Activated CD4-positive, alpha-beta T cell treated with anti-CD3 and anti-CD28 coated beads, Interleukin-2, Interleukin-4, amounts not matched to agents 100 ng/mL and 50 ng/mL, durations not matched to agents 16 hours and 8 hours (primary cell): ENCODE measurements at places on chromosomes 13 and 19.

DNA sequence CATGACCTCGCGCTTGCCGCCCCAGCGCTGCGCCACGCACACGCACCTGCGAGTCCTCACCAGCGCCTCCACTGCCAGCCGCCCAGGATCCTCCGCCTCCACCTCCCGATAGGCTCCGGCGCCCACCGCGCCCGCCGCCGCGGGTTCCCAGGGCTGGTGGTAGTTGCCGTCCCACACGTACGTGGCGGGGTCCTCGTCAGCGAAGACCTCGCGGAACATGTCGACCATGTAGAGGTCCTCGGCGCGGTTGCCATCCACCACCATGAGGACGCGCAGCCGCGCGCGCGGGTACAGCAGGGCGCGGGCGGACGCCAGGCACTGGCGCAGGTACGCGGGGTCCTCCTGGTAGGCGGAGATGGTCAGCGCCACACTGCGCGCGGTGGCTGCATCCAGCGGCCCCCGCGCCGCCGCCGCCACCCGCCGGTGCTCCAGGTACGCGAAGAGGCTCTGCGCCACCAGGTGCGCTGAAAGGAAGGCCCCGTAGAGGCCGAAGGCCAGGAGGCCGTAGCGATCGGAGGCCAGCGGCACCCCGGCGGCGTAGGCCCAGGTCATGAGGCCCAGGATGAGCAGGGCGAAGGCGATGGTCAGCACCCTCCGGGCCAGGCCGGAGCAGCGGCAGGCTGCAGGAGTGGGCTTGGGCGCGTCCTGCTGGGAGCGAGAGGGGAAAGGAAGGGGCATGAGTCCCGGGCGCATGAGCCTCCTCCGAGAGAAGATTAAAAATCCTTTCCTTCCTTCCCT lies 4.4 kb downstream of the HAS1 start:
- no peak for DNase-seq

DNA sequence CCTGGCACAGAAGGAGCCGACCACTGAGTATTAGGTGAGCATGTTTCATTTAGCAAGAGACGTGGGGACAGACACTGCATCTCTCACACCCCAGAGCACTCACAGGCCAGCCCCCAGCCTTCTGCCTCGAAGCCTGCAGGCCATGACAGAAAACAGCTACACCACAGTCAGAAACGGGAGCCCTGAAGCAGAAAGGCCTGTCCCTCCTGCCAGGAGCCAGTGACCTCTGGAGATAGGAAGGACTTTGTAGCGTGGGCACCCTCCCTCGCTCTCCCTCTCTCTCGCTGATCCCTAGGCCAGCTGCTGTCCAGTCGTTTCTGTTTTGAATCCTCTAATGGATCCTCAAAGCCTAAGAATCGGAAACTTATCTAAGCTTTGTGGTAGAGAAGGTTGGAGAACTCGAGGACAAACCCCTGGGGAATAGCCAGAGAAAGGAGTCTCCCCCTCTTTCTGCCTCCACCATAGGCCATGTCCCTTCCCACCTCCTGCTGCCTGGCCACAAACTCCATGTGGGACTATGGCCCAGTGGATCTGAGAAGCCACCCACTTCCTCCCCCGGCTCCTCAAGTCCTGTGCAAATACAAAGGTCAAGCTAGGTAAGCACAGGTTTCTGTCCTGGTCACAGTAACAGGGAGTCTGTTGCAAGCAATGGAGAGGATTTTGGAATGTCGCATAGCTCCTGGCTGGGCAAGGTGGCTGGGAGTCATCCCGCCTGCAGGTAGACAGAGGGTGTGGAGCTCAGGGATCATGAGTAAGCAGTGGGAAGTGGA lies 95.1 kb downstream of the NUFIP1 start:
- no peak for DNase-seq

GRCh38 chr13:78201411-78201810 lies 282.8 kb upstream of the EDNRB start:
- no peak for DNase-seq

- DNase-seq = no peak
Measured at GRCh38 chr19:30665449-30665848, 293.3 kb downstream of the ZNF536 start.

DNA sequence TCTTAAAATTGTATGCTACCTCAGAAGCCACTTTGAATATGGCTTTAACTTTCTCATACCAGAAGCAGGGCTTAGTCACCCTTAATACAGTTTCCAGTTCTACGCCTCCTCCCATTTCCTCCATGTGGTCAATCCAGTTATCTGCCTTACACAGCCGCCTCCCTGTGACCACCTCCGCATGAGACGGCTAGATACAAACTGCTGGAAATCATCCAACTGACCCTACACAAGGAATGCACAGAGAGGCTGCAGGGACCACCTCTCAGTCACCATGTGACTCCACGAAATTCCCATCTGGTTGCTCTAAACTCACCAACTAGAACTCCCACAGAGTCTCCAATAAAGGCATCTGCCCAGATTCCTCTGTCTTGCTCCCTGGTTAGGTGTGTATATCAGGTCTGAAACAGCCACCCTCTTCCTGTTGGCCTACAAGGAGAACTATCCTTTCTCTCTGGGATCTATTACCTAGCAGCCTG lies 6.8 kb downstream of the ZNF564 start:
- DNase-seq = no peak

GRCh38 chr13:71251292-71251951 lies 615.6 kb downstream of the DACH1 start:
- no peak for DNase-seq

- DNase-seq = no peak
Measured at GRCh38 chr19:4012092-4012974, 4.8 kb downstream of the PIAS4 start.

DNA sequence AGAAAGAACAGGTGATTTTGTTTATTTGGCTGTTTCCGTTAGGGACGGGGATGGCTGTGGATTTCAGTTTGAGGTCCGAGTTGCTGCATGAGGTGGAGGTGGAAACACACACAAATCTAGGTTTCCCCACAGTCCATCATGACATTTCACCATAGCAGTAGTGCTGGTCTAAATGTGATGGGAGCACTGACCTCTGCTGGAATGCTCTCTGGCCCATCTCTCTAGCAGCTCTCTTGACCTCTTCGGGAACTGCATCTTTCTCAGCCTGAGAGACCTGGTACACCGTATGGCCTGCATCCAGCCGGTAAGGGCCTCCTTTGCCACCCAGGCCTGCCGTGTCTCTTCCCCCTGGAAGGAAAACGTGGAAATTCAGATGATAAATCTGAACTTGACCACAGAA lies 154.0 kb downstream of the RGCC start:
- no peak for DNase-seq

- DNase-seq = no peak
Measured at GRCh38 chr13:83881140-83881684, 1.1 kb downstream of the SLITRK1 start.

GRCh38 chr19:1128106-1128505 lies 24.3 kb downstream of the GPX4 start:
- DNase-seq = no peak

GRCh38 chr13:99446242-99446641 lies 55.0 kb upstream of the TM9SF2 start:
- DNase-seq = no peak

DNA sequence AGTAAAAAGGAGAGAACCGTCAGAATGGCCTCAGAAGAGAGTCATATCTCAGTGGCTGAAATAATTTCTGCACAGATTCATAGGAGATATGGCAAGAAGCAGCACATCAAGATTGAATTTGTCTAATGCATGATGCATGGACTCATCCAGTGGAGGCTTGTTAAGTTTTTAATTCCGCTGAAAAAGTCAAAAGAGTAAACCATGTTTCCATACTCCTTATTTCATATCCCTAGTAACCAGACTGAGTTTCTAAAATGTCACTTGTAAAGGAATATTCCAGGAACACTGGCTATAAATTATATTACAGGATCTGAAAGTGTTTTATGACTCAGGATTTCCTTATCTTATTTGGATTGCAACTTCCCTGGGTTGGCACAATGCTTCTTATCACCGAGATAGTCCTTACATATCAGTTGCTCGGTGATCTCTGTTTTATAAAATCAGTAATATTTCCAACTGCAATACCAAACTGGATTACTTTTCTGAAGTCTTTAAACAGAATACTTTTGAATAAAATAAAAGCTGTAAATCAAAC lies 180.2 kb upstream of the TSC22D1 start:
- DNase-seq = no peak

DNA sequence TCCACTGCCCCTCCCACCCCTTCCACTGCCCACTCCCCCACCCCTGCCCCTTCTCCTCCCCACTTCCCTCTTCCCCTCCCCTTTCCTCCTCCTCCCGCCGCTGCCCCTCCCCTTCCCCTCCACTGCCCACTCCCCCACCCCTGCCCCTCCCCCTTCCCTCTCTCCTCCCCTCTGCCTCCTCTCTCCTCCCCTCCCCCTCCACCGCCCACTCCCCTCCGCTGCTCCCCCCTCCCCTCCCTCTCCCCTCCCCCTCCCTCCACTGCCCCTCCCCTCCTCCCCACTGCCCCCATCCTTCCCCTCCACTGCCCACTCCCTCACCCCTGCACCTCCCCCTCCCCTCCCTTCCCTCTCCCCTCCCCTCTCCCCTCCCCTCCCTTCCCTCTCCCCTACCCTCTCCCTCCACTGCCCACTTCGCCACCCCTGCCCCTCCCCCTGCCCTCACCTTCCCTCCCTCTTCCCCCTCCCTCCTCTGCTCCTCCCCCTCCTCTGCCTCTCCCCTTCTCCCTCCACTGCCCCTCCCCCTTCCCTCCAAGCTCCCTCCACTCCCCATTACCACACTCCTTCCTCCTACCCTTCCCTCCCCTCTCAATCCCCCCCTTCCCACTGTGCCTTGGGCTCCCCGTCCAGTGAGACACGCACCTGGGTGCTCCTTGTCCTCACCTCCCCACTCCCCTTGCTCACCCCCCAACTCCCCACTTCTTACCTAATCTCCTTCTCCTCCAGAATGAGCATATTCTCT lies 21.9 kb downstream of the ATP8B3 start:
- no peak for DNase-seq

- DNase-seq = no peak
Measured at GRCh38 chr13:94816256-94816655, 103.9 kb upstream of the SOX21 start.

- DNase-seq = no peak
Measured at GRCh38 chr19:29085630-29086029, 127.3 kb downstream of the UQCRFS1 start.

DNA sequence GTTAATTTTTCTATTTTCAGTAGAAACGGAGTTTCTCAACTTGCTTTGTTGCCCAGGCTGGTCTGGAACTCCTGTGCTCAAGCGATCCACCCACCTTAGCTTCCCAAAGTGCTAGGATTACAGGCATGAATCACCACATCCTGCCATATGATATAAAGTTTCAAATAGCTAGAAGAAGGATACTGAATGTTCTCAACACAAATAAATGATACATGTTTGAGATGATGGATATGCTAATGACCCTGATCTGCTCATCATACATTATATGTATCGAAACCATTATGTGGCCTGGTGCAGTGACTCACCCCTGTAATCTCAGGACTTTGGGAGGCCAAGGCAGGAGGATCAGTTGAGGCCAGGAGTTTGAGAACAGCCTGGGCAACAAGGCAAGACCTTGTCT lies 11.5 kb downstream of the CIB3 start:
- DNase-seq = peak; percentile 36

- no peak for DNase-seq
Measured at GRCh38 chr13:44415815-44416214, 42.2 kb downstream of the SERP2 start.

- DNase-seq = no peak
Measured at GRCh38 chr13:113119166-113119821, 3.3 kb upstream of the F10 start.

GRCh38 chr13:63396746-63397145 lies 1981.1 kb upstream of the PCDH20 start:
- no peak for DNase-seq

DNA sequence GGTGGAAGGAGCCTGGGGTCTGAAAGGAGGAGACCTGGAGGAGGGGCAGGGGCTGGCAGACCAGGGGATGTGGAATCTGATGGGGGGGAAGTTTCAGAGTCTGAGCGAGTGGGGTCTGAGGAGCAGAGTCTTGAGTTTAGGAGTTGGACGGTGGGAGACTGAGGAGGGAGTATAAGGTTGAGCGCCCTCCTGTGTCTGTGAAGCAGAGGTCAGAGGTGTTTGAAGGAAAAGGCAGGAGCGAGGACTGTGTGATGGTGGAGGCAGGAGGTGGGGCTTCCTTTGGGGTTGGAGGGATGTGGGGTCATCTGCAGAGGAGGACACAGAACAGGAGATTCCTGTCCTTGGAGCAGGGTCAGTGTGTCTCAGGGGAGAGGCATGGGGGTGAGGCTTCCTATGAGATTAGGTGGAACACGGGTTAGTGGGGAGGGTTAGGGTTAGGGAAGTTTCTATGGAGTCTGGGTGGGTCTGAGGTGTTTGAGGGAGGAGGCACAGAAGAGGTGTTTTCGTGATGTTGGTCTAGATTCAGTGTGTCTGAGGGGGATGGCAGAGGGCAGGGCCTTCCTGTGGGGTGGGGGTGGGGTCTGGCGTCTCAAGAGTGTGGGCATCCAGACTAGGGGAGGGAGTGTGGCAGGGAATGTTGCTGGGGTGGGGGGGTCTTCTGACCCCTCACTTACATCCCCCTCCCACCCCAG lies 8.3 kb downstream of the RYR1 start:
- DNase-seq = no peak

- DNase-seq = no peak
Measured at GRCh38 chr13:40798380-40798779, 9.0 kb downstream of the SLC25A15 start.

- DNase-seq = no peak
Measured at GRCh38 chr19:10976131-10976892, 15.5 kb downstream of the SMARCA4 start.

GRCh38 chr19:1854039-1854541 lies 5.8 kb upstream of the REXO1 start:
- no peak for DNase-seq

DNA sequence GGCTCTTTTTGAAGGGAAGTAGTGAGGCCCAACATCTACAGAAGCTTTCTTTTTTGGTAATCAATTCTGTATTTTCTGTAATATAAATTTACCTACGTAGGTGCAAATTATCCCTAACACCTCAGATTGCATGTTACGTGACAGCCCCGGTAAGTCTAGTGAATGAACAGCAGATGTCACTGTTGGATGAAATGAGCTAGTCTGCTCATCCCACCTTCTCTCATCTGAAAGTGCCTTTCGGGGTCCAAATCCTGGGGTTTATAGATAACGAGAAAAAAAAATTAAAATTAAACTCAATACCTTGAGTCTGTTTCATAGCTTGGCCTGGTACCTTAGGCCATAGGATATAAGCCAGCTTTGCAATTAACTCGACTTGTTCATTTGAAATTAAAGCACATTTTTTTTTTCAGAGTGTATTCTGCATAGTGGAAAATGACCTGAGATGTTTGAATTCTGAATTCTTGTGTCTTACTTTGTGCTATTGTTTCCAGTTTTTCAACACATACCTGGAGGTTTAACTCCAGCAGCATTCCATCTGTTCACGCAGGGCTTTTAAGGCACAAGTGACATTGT lies 548.2 kb downstream of the GPC5 start:
- no peak for DNase-seq

- no peak for DNase-seq
Measured at GRCh38 chr13:68030152-68030809, 800.1 kb upstream of the PCDH9 start.
